Breast epithelium (tissue), 4 donors: ENCODE measurements at places on chromosomes 7 and 10. TPM values are rescaled to one million over a fixed set of nuclear protein-coding genes. Genes with fewer than 3 reads are reported as not detected.

DNA sequence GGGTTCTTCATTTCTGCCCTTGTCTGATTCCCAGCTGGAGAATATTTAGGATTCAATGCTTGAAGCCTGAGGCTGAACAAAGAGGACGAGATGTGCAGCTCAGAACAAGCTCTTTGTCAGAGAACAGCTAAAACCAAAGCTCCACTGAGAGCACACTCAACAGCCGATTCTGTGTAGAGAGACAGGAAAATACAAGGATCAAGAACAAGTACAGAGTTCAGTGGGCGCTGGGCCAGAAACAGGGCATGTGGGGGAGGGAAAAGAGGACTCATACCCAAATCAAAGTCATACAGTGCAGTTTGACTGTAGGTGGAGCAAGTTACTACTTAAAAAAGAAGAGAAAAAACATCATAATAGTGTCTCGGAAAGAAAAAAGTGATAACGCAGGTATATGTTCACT, at the start of gene AGMO:
AGMO (minus strand) TSS at position 181 of the 400 bp plus-strand sequence.
- DNase-seq = no peak
- peak within 1 kb of the TSS; percentile 22 for H3K27ac ChIP-seq
- H3K4me3 ChIP-seq = peak within 1 kb of the TSS; percentile 14

- peaks cover 37% of the 10 kb centered on the region for H3K27me3 ChIP-seq
- no peak for DNase-seq
- no peak overlapping the region for H3K27ac ChIP-seq
- no peaks in the 10 kb centered on the region for H3K4me1 ChIP-seq
These were observed 73.6 kb downstream of the ELFN1 start for GRCh38 chr7:1743481-1744230.

Gene UTF1
- not detected for total RNA-seq

Gene SLC26A3
- not detected for total RNA-seq

Gene PTN
- total RNA-seq = 0.48 TPM
